ENCODE measurements at places on chromosomes 2 and 18.

DNA sequence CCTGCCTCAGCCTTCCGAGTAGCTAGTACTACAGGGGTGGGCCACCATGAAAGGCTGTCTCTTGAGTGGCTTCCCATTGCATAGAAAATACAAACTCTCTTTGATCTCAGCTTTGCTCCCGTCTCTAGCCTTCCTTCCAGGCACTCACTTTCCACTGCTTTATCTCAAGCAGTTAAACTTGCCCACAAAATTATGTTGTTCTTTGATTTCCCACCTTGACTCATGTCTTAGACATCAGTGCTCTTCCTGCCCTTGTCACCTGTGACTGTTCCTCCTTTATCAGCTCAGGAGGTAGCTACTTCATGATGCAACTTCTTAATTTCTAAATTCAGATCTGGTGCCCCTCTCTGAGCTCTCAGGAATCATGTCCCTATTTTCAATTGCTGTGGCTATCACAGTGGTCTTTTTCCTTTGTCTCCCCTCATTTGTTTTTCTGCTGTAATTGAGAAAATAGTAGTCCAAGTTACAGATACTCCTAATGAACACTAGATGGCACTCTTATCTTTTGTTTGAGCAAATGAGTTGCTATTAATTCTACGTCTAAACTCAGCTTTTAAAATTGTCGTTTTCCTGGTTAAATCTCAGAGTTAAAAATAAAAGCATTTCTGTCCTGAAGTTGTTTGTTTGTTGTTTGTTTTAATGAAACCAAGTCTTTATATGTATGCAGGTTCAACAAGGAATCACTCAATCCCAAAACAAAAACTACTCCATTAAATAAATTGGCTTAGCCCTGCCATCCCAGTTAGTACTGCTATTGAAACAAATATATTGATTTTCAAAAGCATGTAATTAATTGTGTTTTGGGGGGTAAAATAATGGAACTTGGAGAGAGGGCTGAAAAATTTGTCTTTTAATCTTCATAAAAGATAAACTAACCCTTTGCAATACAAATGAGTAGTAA is 46.9 kb upstream of the GREB1L start:
- no peak for DNase-seq

DNA sequence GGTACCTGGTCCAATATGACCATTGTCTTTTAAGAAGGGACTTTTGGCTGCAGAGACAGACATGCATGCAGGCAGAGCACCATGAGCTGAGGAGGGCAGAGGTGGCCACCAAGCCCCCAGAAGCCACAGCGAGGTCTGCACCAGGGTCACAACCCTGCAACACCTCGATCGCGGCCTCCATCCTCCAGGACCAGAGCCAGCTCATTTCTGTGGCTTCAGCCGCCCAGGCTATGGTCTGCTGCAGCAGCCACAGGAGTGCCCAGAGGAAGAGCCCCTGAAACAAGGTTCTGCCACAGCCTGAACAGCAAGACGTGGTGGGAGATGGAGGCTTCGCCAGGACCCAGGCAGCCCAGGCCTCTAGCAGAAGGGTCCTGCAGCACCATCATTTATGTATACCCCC is 53.9 kb downstream of the ANKMY1 start:
- no peak for DNase-seq

- peak; percentile 66 for DNase-seq
Observed at GRCh38 chr2:218286570-218287459, 5.5 kb downstream of the TMBIM1 start.

DNA sequence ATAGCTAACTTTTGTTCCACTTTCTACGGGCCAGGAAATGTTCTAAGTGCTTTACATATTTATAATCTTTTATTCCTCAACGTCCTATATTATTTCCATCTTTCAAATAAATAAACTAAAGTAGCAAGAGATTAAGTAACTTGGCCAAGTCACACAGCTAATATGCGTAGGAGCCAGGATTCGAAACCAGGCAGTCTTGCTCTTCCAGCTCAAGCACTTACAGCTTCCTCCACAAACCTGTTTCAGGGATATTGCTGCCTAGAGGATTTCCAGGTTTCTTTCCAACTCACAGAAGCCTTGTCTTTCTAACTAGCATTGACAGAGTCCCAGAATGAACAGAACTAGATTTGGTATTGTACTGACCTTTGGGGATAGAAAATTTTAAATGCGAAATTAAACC is 102.5 kb downstream of the FIGN start:
- no peak for DNase-seq

DNA sequence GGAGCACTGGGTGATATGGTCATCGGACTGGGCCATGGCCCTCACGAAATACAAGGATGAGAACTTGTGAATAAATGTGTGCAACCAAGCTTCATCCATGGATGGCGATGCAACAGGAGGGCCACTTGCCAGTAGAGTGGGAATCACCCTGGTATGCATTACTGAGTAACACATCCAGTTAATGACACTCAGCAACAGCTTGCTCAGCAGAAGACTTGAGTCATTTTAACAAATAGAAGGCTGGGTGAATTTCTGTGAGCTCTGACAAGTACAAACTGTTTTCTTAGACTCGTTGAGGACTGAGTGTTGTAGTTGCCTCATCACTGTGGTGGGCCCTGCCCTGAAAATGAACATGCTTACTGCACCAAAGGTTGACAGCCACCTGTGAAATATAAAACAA is 221.6 kb downstream of the NCKAP5 start:
- DNase-seq: no peak

GRCh38 chr2:45506756-45507155 is 104.3 kb downstream of the SRBD1 start:
- no peak for DNase-seq

DNA sequence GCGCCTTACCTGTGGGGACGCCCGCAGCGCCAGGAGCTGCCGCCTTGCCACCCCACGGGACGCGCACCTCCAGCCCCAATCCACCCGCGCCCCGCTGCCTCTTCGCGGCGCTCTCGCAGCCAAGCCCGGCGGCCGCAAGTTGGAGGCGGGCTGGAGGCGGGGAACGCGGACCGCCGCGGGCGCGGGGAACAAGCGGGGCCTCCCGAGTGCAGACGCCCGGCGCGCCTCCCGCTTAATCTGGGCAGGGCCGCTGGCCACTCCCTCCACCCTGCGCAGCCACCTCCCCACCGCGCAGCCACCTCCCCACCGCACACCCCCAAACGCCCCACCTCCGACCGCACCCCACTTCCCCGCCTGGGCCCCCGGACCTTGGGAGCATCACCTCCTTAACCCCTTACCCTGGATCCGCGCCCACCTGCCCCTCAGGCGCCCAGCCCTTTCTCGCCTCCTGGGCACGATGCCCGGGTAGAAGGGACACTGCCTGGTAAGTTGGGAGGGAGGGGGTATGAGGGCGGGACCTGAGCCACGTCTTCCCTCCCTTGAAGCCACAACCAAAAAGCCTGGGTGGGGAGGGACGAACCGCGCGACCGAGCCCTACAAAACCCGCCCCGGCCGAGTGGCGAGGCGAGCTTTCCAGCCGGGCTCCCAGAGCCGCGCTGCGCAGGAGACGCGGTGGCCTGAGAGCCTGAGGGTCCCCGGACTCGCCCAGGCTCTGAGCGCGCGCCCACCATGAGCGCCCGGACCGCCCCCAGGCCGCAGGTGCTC is at the start of the genes COL4A3 and COL4A4:
Gene COL4A3 (plus strand): TSS at position 627 of the 765 bp plus-strand sequence. CDS start 103 bp downstream, at position 730.
Gene COL4A4 (minus strand): TSS at position 208 of the 765 bp plus-strand sequence. CDS start 16,722 bp downstream, outside the sequence.
- DNase-seq: peak; percentile 68

GRCh38 chr2:1069847-1070246 is 119.2 kb downstream of the SNTG2 start:
- no peak for DNase-seq

DNA sequence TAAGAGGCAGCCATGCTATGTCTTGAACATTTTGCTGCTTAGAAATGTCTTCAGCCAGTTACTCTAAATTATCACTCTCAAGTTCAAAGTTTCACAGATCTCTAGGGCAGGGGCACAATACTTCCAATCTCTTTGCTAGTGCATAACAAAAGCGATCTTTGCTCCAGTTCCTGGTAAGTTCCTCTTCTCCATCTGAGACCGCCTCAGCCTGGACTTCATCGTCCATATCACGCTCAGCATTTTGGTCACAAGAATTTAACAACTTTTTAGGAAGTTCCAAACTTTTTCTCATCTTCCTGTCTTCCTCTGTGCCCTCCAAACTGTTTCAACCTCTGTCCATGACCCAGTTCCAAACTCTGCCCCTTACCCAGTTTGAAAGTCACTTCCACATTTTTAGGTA is 8.8 kb upstream of the SLC35F5 start:
- no peak for DNase-seq

DNA sequence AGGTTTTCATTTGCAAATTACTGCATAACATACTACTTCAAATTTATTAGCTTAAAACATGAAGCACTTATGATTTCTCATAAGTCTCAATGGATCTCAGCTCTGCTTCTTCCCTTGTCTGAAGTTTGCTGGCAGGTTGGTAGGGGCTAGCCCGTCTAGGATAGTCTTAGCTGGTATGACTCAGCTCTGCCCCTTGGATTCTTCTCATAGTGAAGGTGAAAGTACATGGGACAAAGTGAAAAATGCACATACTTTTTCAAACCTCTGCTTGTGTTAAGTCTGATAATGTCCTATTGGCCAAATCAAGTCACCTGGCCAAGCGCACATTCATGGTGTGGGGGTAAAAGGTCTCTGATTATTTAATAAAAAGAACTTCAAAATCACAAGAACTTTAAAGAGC is 184.8 kb upstream of the VWC2L start:
- DNase-seq: no peak

- DNase-seq: no peak
Observed at GRCh38 chr2:34578641-34579040, 979.5 kb upstream of the FAM98A start.

DNA sequence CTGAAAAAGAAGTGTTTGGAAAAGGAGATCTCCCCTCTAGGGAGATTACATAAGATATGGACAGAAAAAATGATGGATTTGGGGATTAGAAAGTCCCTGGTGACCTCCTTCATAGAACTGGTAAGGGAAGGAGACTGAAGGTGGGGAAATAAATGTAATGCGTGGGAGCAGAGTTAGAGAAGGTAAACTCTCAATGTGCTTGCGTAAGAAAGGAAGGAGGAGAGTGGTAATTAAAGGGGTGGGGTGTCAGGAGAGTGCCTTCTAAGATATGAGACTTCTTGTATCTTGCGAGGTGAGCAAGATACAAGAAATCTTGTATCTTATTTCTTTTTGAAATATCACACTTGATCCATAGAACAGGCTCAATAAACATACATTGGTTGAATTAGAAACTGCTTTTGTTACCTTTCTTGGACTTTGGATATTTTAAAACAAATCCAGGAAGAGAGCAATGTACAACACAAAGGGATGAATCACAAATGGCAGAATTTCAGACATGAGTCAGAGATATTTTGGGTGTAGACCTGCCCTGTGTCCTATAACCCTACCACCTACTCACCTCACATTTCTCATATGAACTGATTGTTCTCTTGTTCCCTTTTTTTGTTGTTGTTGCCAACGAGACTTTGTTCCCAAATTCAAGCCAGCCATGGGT is 342.4 kb downstream of the INSIG2 start:
- no peak for DNase-seq

DNA sequence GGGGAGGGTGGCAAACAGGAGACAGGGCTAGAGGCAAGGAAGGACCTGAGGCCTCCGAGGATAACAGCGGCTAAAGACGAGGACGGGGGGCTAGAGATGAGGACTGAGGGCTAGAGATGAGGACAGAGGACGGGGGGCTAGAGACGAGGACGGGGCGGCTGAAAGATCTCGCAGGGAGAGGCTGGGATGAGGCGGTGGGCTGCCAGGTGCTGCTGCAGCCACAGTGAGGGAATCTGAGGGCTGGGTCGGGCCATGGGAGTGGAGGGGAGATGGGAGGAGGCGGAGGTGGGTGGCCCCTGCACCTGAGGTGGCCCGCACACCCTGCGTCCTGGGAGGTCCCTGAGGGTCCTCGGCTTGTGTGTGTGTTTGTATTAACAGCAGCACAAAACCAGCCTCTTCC is 350.2 kb upstream of the SALL3 start:
- DNase-seq: no peak

DNA sequence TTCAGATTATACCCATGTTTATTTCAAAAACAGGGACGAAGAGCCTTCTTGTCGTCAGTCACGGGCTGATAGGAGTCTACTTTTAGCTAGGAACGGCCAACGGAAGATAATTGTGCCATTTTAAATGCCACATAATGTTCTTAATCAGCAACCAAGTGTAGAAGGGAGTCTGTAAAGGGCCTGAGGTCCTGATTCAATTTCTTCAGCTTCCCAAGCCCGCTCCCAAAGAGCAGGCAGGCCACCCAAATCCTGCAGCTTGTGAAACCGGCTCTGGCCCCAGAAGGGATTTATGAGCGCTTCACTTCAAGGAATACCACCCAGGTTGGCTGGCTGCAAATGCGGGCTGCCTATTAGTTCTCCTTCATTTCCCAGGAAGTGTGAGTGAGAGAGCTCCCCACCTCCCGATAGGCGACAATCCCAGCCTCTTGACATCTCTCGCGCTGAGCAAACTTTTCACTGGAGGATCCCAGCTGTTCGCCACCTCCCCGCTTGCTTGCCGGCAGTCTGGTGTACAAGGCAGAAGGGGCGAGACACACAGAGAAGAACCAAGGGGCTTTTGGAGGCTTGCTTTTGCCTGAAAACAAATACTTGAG is 272.9 kb downstream of the CDH20 start:
- DNase-seq: no peak

DNA sequence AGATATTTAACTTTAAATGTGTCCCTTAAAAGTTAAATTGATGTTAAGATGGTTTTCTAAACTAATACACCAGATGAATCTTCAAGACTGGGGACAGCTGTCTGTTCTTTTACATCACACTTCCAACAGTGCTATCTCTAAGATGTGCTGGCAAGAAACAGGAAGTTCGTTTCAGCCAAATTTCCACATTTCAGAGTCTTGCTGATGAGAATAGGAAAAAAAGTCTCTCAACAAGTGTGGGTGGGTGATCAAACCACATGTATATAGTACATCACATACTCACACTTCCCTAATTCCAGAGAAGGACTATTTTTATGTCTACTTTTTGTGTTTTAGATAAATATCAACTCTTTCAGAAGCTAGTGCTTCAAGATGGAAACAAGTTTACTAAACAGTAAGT is 1712.8 kb upstream of the TMEFF2 start:
- DNase-seq: no peak

GRCh38 chr2:156037482-156037881 is 295.0 kb downstream of the NR4A2 start:
- no peak for DNase-seq

GRCh38 chr2:183881978-183882377 is 716.4 kb upstream of the ZNF804A start:
- DNase-seq: no peak

GRCh38 chr2:166337932-166338331 is 37.8 kb downstream of the SCN9A start:
- no peak for DNase-seq

DNA sequence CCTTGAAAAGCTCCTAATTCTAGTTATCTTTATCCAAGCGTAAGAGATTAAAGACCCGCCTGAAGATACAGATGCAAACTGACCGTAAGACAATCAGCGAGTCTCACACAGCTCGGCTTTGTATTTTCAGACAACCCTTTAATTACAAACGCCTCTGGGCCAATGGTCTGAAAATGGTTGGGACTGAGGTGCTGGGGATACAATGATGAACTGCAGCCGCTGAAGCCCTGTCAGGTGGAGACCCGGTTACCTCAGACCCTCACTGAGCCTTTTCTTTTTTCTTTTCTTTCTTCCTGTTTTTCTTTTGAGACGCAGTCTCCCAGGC is 715 bp upstream of the CFAP36 start:
- DNase-seq: peak; percentile 24

All from HAP-1 (cell line).